Progenitor cell of endocrine pancreas (in vitro differentiated cells): ENCODE measurements at places on chromosomes 4 and X.

DNA sequence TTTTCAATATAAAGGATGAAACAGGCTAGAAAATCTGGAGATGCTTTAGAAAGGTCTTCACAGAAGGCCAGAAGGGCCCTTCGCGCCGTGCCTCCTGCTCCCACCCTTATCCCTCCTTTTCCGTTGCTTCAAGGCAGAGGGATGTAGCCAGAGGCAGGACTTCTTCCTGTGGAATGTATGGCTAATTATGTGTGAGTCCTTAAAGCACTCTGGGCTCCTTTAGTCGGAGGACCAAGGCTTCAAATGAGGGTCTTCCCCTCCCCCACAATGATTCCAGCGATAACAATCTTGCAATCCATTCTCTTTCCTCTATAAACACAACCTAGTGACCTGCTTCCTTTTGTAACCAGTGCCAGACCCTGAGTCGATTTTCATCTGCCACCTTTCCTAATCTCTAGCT, 103.5 kb downstream of the GPC3 start:
- no peak for DNase-seq

GRCh38 chr4:130563889-130564418, 1468.0 kb downstream of the C4orf33 start:
- DNase-seq: no peak

- no peak for DNase-seq
Observed at GRCh38 chrX:19709812-19710518, 177.4 kb downstream of the SH3KBP1 start.

- DNase-seq: no peak
Observed at GRCh38 chr4:169119536-169119935, 109.5 kb upstream of the CBR4 start.

GRCh38 chr4:185033950-185034349, 15.7 kb downstream of the HELT start:
- no peak for DNase-seq

GRCh38 chr4:38313175-38313574, 350.8 kb upstream of the KLF3 start:
- no peak for DNase-seq

DNA sequence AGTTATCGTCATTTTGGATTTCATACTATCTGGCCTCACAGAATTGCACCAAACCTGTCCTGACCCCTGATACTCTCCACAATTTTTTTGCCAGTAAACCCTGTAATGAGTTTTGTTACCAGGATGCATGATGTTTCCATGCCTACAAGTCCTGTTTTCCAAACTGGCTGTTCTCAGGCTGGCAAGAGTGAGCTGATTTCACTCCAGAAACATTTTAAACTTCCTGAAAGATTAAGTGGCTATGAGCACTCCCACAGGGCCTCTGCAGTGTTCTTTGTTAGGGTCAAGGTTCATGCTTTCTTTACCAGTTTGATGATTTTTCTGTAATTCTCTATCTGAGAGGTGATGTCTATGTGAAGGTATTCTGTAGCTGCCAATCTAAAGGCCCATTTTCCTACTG, 31.7 kb upstream of the PDLIM3 start:
- no peak for DNase-seq

- no peak for DNase-seq
Observed at GRCh38 chr4:30461218-30461617, 259.0 kb upstream of the PCDH7 start.

GRCh38 chr4:18401425-18401824, 379.9 kb upstream of the LCORL start:
- no peak for DNase-seq

DNA sequence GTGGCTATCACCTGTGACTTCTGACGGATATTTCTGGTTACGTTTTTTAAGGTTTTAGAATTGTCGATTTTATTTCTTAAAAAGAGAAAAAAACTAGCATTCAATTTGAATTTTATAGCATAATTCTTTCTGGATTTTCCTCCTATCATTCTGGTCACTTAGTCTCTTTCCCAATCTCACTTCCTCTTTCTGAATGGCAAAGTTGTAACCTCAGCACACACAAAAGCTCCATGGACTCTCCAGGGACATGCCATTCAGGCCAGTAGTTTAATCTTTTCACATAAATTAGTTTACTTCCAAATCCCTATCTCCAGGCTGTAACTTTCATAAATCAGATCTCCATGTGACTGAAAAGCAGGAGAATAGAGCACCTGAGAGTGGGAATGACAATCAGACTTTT, 110.7 kb downstream of the ARAP2 start:
- no peak for DNase-seq

- no peak for DNase-seq
Observed at GRCh38 chrX:806586-806985, 176.0 kb downstream of the SHOX start.

- DNase-seq: no peak
Observed at GRCh38 chr4:20394512-20394911, 142.8 kb downstream of the SLIT2 start.

GRCh38 chrX:119391279-119391678, 7.9 kb upstream of the SLC25A43 start:
- DNase-seq: no peak

- no peak for DNase-seq
Observed at GRCh38 chr4:39304651-39305050, 61.5 kb downstream of the RFC1 start.

DNA sequence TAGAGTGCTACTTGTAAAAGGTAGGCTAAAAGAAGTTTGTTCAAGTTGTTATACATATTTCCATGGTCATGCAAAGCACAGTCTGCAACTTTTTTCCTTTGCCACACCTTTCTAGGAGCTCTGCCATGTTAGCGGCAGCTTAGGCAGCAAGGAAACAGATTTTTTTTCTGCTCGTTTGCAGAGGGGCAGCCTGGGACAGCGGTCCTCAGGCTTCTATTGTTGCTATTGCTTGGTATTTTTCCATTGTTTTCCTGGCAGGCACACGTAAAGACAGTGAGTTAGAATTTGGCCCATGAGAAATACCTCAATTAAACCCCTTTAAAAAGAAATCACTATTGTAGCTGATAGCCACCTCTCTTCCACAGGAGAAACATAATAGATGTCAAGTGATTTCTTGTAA, 391.4 kb downstream of the SH2D1A start:
- DNase-seq: no peak

GRCh38 chr4:166293556-166293955, 420.5 kb downstream of the TLL1 start:
- DNase-seq: no peak

- DNase-seq: no peak
Observed at GRCh38 chrX:21996872-21997455, 35.2 kb upstream of the PHEX start.

DNA sequence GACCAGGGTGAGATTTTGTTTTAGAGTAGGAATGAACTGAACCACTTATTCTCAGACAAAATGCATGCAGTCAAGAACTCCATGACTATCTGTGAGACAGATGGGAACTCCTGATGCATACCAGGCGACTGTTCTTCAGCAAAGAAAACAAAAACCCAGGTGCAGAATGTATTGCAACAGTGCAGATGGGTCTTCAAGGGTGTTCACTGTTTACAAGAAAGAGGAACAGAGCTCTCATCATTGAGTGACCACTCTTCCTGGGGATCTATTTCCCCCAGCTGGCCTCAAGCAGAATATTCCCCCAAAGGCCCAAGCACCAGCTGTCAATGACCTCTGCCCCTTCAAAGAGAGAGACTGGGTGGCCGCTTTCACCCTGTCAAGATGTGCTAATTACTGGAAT, 39.7 kb upstream of the BMP3 start:
- no peak for DNase-seq

GRCh38 chrX:104445591-104445990, 120.4 kb upstream of the IL1RAPL2 start:
- no peak for DNase-seq

DNA sequence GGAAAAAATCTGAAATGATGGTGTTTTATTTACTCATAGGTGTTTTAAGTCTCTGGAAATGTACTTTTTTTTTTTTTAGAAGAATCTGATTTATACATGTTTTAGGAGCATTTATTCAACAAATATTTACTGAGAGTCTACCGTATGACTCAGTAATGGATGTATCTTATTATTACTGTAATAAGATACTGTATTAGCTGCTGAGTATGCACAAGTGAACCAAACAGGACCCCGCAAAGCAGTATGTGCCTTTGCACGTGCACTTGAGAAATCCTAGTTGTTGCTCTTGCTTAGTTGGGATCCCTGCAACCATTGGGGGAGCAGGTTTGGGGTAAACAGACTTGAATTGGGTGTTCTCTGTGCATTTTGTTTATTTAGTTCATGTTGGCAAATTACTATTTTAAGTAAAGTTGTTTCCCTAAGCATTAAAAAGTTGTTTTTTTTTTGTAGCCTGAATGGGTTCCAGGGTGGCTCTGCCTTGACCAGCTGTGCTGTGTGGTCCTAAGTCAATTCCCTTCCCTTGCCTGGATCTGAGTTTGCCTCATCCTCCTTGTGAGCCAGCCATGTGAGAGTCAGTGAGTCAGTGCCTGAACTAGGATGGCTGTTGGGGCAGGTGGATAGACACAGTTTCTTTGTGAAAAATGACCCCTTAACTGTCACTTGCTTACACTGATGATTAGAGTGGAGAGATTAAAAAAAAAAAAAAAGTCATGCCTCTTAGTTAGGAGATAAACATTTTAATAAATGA, 27.7 kb downstream of the DCUN1D4 start:
- DNase-seq: no peak

DNA sequence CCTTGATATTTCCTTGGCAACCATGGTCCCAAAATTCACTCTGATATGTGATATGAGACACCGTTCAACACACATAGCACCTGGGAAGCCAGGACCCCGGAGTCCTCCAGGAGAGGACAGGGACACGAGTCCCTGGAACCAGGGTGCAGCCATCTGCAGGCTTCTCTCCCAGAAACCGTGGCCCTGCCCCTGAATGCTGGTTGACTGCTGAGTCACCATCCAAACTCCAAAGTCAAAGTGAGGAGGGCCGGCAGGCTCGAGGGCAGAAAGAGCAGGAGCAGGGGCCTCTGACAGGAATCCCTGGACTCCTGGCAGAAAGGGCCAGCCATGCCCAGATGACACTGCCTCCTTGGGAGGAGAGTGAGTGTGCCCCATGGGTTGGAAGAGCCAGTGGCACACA, 6.9 kb upstream of the PNMA6A start:
- DNase-seq: no peak

DNA sequence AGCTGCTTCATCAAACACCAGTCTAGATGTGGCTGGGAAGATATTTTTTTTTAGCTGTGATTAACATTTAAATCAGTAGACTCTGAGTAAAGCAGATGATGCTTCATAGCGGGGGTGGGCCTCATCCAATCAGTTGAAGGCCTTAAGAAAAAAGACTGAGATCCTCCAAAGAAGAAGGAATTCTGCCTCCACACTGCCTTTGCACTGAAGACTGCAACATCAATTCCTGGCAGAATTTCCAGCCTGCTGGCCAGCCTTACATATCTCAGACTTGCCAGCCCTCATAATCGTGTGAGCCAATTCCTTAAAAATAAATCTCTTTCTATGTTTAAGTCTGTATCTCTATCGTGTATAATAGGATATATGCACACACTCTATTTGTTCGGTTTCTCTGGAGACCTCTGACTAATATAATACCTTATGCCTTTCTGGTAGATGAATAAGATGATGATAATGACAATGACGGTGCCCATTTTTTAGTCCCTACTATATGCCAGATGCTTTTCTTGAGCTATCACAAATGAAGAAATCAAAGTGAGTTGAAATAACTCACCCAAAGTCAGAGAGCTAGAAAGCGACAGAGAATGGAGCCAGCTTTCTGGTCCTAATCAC, 66.1 kb upstream of the SOD3 start:
- DNase-seq: no peak

DNA sequence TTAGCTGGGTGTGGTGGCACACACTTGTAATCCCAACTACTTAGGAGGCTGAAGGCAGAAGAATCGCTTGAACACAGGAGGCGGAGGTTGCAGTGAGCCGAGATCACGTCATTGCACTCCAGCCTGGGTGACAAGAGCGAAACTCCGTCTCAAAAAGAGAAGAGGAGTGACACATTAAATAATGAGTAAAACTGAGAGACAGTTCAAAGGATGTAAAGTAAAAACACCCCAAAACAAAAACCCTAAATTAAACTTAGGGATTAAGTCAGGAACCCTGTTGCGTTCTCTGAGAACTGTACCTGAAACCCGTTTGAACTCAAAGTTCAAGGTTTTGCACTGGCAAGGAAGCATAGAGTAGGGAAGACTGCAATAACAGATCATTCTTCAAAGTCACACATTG, 141.7 kb downstream of the BRWD3 start:
- DNase-seq: no peak

- no peak for DNase-seq
Observed at GRCh38 chr4:138775890-138776289, 239.7 kb upstream of the NOCT start.

DNA sequence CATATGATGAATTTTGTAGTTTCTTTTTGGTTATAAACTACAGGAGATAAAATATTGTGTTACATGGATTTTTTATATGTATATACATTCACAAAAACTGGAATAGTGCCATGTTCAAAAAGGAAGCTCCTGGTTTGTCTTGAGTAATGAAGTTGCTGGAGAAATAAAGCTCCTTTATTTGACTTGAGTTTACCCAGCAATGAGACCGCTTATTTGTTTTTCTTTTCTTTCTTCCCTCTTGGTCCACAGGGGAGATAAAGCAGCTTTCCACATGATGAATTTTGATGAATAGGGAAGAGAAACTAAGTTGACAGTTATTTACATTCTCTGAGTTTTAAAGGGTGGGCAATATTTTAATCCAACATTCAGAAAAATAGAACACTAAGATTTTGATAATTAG, 176.5 kb downstream of the GPM6A start:
- DNase-seq: no peak

DNA sequence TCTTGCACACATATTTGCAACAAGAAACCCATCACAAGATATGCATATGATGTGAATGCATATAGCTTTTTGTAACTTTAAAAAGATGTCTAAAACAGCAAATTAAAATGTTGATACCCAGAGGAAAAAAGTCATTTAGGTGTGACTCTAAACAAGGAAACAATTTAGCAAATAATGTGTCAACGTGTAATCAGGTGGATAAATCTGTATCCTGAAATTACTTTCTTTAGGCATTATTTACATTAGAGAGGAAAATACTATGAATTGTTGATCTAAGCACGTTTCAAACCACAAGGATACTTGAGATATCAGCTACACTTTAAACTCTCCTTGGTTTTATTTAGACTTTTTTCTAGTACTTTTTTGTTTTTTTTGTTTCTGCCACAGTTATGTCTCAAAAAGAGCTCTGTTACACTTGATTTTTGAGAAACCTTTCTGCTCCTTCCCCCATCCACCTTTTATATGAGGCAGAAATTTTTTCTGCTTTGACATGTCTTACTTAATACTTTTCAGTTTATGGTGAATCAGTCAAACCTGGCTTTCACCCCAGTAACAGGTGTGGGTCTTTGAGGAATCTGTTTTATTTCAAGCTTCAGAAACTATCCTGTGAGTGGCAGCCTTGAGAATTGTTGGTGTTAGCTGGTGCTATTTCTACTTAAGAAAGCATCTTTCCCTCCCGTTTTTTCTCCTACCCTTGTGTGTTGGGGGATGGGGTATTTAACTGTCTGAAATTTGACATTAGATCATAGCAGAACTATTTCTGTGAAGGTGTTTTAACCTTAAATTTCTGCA, 1.9 kb downstream of the NPNT start:
- DNase-seq: no peak

DNA sequence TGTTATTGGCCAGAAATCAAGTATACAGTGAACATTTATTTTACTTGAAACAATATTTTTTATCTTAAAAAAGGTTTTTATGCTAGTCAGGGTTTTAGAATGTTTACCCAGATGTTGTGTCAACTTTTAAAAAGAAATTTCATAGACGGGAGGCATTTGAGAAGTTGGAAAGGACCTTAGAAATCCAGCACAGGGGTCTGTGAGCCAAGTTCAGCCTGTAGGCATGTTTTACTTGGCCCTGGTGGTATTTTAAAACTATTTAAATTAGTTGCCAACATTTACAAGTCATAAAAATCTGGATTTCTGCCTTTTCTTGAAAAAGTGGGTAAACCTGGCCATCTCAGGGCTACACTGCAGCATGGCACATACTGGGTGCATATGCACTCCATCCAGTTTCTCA, 25.5 kb upstream of the FHL1 start:
- no peak for DNase-seq
